Cortex of kidney (tissue), 1 donor: ENCODE measurements at places on chromosomes 7 and 10.

DNA sequence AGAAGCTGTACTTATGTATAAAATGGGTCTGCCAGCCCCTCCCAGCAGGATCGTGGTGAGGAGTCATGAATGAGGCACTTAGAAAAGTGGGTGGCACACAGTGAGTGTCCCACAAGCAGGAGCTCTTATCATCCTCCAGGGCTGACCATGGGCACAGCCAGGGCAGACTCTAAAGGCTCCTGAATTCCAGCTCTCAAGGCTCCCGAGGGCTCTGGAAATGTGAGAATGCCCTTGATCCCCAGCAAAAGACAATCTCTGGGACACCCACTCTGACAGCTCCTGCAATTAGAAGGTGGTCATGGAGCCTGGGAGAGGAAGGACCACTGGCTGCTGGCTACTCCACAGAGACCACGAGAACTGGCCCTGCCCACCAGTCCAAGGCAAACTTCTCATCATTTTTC lies 1.6 kb downstream of the VSTM4 start:
- DNase-seq = no peak

GRCh38 chr10:48800007-48800675 lies 115.5 kb downstream of the WDFY4 start:
- DNase-seq = no peak

DNA sequence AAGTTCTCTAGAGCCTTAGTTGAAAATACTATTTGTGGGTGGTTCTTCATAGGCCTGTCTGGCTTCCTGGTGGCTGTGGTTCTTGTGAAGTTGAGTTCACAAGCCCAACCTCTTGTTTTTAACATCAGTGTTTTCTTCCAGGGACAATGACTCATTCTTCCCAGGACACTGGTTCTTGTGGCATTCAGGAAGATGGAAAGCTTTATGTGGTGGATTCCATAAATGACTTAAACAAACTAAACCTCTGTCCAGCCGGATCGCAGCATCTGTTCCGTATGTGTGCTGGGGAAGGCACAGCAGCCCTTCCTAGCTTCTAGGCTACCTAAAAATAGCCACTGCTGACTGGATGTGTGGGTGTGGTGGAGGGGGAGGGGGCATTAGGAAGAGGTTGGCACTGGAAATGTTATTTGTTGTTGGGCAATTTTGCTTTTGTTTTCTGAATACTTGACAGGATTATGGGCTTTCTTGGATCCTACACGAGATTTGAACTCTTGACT lies 3.9 kb downstream of the LSMEM1 start:
- no peak for DNase-seq

DNA sequence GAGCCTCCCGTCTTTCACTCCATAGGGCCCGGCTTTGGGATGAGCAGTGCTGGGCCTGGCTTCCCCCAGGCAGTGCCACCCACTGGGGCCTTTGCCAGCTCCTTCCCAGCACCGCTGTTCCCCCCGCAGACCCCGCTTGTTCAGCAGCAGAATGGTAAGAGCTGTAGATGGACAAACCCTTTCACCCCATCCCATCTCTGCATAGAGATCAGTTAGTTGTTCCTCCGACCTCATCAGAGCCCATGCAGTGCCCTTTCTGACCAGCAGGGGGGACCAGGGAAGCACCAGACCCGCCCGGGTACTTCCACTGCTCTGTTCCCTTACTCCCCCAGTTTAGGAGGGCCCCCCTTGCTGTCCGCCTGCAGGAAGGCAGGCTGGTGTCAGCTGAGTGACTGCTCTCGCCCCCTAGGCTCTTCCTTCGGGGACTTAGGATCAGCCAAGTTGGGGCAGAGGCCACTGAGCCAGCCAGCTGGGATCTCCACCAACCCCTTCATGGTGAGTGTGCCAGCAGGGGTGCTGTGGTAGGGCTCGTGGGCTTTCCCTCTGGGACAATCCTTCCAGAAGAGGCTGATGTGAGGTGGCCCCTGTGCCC lies 9.8 kb downstream of the SAP25 start:
- DNase-seq = no peak

DNA sequence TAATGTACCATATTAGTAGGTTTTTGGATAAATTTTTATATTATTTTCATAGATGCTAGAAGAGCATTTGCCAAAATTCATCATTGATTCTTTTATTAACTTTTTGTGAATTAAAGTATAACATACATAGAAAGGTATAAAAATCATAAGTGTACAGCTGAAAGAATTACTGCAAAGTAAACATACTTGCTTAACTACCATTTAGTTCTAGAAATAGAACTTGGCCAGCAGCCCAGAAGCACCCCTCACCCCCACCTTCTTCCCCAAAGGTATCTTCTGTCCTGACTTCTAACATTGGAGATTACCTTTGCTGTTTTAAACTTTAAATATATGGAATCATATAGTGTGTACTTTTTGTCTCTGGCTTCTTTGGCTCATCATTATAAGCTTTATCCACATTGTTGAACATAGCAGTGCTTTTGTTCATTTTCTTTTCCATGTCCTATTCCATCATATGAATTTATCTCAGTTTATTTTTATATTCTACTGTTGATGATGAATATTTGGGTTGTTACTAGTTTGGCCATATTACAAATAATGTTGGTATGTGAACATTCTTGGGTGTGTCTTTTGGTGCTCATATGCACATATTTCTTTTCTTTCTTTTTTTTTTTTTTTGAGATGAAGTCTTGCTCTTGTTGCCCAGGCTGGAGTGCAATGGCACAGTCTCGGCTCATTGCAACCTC lies 142.8 kb downstream of the ADK start:
- no peak for DNase-seq

- no peak for DNase-seq
These were observed 62.4 kb downstream of the COA1 start for GRCh38 chr7:43666938-43667337.

- no peak for DNase-seq
These were observed 585.6 kb downstream of the SUGCT start for GRCh38 chr7:40720416-40720815.

DNA sequence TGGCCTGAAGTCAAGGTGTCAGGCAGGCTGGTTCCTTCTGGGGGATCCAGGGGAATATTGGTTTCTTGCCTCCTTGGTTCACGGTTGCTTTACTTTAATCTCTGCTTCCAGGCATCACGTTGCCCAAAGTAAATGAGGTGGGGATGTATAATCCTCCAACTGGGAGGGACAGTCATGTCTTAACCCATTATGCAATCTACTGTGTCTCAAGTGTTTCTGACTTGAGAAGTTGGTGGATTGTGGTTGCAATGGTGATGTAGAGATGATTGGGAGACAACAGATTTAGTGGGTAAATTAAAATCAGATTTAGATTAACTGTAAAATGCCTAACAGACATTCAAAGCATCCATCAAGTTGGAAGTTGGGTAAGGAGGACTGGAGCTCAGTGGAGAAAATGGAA lies 32.7 kb downstream of the TBXAS1 start:
- no peak for DNase-seq
